ENCODE measurements at places on chromosomes 5 and 9.

DNA sequence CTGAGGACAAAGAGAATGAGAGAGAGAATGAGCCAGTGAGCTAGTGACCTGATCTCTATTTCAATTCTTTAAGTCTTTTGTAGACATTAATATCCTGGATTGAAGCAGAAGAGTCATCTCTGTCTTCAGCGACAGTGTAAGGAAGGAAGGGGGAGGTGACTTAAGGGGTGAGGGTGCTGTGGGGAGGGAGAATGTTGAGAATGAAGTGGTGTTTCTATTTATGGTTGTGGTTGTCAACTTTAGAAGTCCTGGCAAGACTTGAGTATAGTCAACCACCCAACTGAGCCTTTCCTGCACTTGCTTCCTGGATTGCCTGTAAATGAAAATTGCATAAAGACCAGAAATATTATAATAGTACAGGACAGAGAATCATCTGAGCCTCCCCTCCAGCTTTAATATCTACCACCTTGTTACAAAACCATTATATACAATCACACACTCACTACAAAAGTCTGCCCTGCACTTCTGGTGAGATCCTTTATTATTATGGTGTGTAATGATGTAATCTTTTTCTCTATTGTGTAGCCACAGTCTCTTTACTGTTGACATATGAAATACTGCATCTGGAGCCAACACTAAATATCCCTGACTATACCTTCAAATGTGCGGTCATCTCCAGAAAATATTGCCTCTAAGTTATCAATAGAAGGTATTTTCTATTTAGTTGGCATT is 91.7 kb downstream of the NTRK2 start:
- H3K27me3 ChIP-seq = no peaks in the 10 kb centered on the region
- DNase-seq = no peak
- H3K4me1 ChIP-seq = no peaks in the 10 kb centered on the region
- H3K4me3 ChIP-seq = no peak overlapping the region
- H3K36me3 ChIP-seq = no peaks in the 10 kb centered on the region

DNA sequence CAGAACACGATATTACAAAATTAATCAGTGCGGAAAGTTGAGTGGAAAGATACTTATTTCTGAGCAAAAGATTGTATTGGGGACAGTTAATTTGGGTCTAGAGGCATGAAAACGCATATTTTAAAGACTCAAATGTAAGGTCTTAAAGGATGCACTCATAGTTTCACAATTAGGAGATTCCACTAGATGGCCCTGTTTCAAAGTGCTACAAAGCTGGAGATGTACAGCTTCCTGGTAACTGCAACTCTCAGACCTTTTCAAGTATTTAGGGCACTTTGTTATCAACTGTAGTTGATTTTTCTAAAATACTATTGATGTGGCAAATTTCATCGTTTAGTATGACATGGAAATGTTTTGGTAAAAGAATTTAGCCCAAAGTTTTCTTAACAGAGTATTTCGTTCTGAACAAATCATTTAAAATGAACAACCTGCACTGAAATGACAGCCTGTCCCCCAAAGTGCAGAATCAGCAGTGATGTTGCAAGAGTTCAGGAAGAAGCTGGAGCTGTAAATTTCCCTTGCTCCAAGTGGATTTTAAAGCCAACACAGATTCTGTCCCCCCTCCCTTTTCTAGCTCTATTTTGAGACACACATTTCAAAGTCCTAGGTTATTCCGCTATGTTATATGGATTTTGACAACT is 16.2 kb upstream of the NDUFB6 start:
- no peaks in the 10 kb centered on the region for H3K36me3 ChIP-seq
- H3K27ac ChIP-seq = no peak overlapping the region
- H3K4me3 ChIP-seq = no peak overlapping the region
- no peaks in the 10 kb centered on the region for H3K27me3 ChIP-seq
- DNase-seq = no peak

- no peak for DNase-seq
- H3K36me3 ChIP-seq = no peaks in the 10 kb centered on the region
- H3K4me1 ChIP-seq = no peaks in the 10 kb centered on the region
Measured at GRCh38 chr9:129224618-129225489, 46.8 kb upstream of the IER5L start.

- no peaks in the 10 kb centered on the region for H3K36me3 ChIP-seq
- no peaks in the 10 kb centered on the region for H3K27me3 ChIP-seq
- H3K4me1 ChIP-seq = no peaks in the 10 kb centered on the region
- no peak for DNase-seq
Measured at GRCh38 chr9:22053178-22053577, 44.1 kb upstream of the CDKN2B start.

DNA sequence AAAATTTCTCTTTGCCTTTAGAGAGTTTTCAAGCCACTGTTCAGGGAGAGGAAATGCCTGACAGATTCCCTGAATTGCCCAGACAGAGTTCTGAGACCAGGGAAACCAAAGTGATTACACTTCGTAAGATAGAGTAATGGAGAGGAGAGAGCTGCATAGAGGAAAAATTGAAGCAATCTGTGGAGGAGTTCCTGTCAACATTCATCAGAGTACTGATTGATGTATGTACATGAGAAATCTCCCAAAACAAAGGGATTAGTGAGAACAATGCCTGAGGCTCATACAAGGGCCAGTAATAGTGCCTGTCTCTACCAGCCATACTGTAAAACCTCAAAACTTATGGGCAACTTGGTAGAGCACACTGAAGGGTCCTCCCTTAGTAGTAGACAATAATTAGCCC is 79.0 kb upstream of the TRIM32 start:
- H3K36me3 ChIP-seq = no peaks in the 10 kb centered on the region
- no peaks in the 10 kb centered on the region for H3K4me1 ChIP-seq
- no peak overlapping the region for H3K27ac ChIP-seq
- no peaks in the 10 kb centered on the region for H3K27me3 ChIP-seq

DNA sequence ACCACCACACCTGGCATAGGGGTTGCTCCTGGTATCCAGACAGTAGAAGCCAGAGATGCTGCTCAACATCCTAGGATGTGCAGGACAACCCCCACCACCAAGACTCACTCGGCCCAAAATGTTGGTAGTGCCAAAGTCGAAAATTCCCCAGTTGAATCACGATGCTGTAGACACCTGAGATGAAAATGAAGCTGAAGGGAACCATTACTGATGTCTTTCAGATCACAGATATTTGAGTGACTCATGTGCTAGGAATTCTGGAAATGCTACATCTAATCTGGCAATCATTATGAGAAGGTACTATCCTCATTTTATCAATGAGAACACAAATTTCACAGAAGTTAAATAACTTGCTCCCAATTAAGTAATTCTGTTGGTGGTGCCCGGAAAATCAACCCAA is 21.0 kb upstream of the UBE2QL1 start:
- no peaks in the 10 kb centered on the region for H3K4me1 ChIP-seq
- H3K27me3 ChIP-seq = no peaks in the 10 kb centered on the region
- no peak overlapping the region for H3K4me3 ChIP-seq
- no peak overlapping the region for H3K27ac ChIP-seq
- DNase-seq = no peak
- no peaks in the 10 kb centered on the region for H3K36me3 ChIP-seq

- no peak for DNase-seq
- no peak overlapping the region for H3K4me3 ChIP-seq
- no peak overlapping the region for H3K27ac ChIP-seq
- no peaks in the 10 kb centered on the region for H3K36me3 ChIP-seq
- no peaks in the 10 kb centered on the region for H3K4me1 ChIP-seq
Measured at GRCh38 chr9:24439456-24439855, 106.2 kb downstream of the IZUMO3 start.

- DNase-seq = peak; percentile 64
- no peak overlapping the region for H3K4me3 ChIP-seq
- no peaks in the 10 kb centered on the region for H3K36me3 ChIP-seq
Measured at GRCh38 chr9:93203026-93203717, 19.2 kb downstream of the WNK2 start.

DNA sequence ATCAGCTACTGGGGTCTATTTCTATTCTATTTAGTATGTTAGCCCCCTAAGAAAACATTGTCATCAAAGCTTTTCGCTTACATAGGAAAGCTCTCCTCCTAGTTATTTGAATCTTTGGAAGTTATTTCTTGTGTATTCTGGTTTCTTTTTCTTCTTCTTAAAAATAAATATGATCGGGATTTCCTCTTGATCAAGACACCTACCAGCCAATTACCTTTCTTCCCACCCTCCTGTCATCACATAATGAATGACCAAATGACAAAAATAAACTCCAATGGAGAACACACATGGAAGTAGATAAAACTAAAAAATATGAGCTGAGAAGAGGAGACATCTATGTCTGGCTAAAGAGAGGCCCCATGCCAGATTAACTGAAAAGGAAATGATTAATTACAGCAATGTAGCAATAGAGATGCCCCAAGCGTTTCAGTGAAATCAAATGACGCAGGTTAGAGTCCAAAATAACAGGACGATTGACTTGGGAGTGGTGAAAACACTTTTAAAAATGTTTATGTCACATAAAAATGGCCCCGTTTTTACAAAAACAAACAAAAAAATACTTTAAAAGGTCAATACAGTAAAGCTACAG is 59.5 kb upstream of the PCSK1 start:
- DNase-seq = no peak
- H3K27me3 ChIP-seq = no peaks in the 10 kb centered on the region
- peaks cover 2% of the 10 kb centered on the region for H3K4me1 ChIP-seq
- H3K27ac ChIP-seq = no peak overlapping the region
- no peaks in the 10 kb centered on the region for H3K36me3 ChIP-seq

- no peak for DNase-seq
- no peak overlapping the region for H3K27ac ChIP-seq
- H3K4me1 ChIP-seq = no peaks in the 10 kb centered on the region
Measured at GRCh38 chr5:176474476-176474875, 26.3 kb downstream of the FAF2 start.

DNA sequence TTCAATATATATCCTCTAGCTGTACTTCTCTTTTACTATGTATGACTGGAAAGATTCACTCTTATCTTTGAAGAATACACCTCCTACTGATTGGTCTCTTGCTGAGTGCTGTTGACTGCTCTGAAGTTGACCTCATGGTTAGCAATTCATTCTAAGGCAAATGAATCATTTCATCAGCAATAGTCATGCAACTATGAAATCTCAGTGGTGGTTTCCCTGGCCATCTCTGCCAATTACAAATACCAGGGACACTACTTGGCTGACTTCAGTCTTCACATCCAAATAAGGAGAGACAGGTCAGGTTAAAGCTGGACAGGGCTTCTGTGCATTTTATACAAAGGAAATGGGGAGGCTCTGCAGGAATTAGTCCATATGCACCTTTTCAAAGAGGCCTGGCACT is 333.5 kb upstream of the ACTBL2 start:
- H3K36me3 ChIP-seq = no peaks in the 10 kb centered on the region
- no peak for DNase-seq
- H3K27ac ChIP-seq = no peak overlapping the region
- no peaks in the 10 kb centered on the region for H3K4me1 ChIP-seq
- no peaks in the 10 kb centered on the region for H3K27me3 ChIP-seq

All from aorta (tissue), 5 donors.